ENCODE measurements at places on chromosomes 5 and 9.
A peak's percentile ranks its signal among the peaks of the same experiment; 100 is the strongest.

DNA sequence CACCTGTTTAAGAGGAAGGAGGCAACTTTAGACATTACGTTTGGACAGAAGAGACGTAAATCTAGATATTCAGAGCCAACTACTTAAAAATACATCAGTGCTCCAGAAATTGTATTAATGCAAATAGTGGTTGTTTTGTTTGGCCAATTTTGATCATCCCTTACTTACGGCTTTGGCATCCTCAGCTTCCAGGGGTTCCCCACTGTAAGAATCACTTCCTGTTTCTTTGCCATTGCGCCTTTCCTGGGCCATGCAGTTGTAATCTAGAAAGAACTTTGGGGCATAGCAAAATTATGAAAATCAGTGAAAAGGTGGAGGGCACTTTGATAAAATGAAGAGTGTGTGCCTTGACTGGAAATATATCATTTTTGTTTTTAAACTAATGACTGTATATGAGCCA, 537.2 kb upstream of the TLE4 start:
- no peak for DNase-seq

- DNase-seq = no peak
These were observed 39.5 kb downstream of the PRRT1B start for GRCh38 chr9:131584858-131585257.

- DNase-seq = no peak
These were observed 163.3 kb upstream of the TBC1D2 start for GRCh38 chr9:98418578-98419259.

DNA sequence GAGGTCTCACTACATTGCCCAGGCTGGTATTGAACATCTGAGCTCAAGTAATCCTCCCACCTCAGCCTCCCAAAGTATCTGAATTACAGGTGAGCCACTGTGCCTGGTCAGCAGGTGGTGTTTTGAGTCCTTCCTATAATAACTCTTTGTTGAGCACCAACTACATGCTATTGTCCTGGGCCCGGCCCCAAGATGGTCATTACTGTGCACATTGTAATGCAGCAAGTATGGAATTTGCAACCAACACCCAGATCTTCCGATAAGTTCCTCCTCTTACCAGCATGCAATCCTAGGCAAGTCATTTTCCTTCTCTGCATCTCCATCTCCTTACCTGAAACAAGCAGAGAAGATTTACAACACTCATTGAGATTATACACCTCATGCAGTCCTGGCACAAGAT, 510.3 kb upstream of the KLF4 start:
- no peak for DNase-seq

GRCh38 chr5:72811849-72812248, 4.6 kb upstream of the TNPO1 start:
- DNase-seq = no peak

GRCh38 chr5:107670932-107671741, at the start of gene EFNA5:
Gene EFNA5 (minus strand): TSS chr5:107670937.
- peak; percentile 4 for DNase-seq

DNA sequence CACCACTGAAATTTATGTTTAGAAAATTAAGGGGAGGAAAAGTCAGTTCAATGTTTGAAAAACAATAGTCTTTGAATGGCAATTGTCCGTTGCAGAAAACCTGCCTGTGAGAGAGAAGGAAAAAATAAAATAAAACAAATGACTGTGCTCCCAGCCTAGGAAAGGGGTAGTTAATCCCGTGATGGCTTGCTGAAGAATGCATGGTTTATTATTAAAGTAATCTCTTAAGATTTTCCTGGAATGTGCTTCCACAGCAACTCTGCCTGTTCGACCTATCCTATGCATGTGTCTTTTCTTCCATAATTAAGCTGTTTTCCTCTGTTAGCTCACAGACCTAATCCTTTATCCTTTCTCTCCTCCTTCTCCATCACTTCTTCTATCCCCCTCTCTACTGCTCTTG, 2.4 kb upstream of the DAB2 start:
- no peak for DNase-seq

DNA sequence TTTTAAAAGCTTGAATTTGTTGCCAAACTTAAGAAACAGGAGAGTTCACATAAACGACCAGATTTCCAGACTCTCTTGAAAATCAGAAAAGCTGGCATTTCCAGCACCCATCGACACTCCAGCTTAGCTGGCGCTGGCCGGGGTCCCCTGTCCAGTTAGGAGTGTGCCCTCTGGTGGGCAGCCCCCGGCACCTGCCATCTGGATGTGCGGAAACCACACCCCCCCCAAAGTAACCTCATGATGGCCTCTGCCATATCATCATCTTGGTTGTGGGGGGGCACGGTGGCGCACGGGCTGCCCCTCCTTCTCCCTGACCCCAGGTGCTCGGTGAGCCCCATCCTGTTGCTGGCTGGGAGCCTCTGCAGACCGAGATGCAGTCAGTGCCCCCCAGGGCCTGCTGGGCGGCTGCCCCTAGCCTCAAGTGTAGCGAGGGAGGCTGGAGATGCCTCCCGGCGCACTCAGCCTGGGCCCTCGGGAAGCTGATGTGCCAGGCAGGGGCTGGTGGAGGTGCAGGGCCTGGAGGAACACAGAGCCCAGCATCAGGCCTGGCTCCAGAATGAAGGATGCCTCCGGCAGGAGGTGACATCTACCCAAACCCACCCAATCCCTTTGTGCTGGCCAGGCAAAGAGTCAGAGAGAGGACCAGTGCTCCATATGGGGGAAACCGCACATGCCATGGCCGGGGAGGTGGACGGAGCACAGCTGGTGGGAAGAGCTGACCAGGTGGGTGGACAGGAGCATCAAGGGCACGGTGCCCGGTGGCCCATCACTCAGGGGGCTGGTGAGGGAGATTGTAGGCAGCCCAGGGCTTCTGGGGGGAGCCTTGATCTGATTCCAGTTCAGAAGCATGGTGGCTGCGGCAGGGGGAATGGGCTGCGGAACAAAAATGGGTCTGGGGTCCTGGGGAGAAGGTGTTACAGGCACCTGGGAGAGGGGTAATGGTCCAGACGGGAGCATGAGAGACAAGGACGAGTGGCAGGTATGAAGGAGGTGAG, 70.6 kb downstream of the ADAMTS2 start:
- DNase-seq = no peak

- DNase-seq = no peak
These were observed 8.1 kb upstream of the LVRN start for GRCh38 chr5:115954144-115954543.

DNA sequence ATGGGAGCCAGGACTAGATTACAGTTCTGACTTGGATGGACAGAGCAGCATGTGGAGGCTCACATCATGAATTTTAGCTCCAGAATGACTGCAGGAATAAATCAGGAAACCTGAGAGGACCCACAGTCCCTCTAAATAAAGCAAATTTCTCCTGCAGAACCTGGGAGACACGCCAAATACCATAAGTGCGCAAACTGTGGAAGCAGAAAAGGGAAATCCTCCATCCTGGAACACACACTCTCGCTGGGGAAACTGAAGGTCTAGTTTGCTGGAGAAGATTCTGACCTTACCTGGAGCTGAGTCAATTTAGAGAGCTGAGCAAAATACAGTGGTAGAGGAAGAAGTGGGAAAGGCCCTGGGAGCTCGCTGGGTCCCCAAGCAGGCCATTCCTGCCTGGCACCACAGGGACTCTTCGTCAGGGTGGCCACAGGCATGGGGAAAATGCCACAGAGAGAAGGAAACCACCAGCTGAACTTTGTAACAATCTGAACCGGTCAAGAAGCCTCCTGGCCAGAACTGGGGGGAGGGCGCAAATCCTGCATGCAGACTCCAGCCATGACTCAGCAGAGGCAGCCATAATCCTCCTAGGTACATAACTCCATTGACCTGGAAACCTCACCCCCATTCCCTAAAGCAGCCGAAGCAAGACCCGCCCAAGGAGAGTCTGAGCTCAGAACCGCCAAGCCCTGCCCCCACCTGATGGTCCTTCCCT, 390.9 kb downstream of the LRRC70 start:
- no peak for DNase-seq

- no peak for DNase-seq
These were observed 36.7 kb upstream of the CLPTM1L start for GRCh38 chr5:1381370-1382247.

- DNase-seq = no peak
These were observed 92.0 kb upstream of the RAI14 start for GRCh38 chr5:34563931-34564709.

- no peak for DNase-seq
These were observed 279.1 kb downstream of the TLE1 start for GRCh38 chr9:81410201-81410600.

- DNase-seq = no peak
These were observed 580.9 kb upstream of the WWC1 start for GRCh38 chr5:167710444-167711073.

DNA sequence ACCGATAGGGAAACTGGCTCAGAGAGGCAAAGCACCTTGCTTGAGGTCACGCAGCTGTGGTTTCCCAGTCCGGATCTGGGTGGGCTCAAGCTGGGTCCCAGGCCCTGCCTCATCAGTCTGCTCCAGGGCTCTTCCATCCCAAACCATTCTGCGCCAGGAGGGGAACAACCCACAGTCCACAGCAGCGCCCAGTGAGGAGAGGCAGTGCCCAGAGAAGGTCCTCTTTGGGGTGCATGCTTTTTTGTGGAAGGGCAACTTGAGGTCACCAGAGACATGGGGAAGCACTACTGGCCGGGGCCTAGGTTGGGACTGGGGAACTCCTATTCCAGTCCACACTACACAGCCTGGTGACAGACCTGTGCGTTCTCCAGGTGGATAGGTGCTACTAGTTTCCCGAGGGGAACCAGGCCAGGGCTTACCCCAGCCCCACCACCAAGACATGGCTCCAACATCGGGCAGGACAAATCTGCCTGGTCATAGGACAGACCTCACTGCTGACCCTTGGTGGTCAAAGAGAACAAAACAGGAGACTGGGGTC, 62.5 kb upstream of the RNF130 start:
- DNase-seq = no peak

GRCh38 chr5:180815293-180815917, 12.8 kb upstream of the MGAT1 start:
- no peak for DNase-seq

DNA sequence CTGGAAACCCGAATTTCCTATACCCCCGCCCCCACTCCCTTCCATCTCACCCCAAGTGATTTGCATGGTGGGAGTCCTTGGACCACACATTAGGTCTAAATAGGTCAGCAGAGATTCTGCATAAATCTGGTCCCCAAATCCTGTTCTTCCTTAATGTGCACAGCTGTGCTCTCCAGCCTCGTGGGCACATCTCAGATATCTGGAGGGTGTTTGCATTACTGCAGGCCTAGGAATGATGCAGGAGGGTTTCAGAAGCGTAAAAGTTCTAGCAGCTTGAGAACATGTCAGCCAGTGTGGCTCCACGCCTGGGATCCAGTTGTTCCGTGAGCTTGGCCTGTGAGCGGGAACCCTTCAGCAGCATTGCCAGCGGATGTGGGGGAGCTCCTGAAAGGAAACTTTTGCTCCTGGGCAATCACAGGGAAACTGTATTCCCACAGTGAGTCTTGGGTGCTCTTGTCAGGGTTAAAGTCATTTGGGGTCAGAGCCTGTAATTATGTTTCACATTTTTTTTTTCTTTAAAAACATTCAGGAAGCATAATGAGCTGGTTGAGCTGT, 12.9 kb downstream of the ARHGAP26 start:
- DNase-seq = no peak

- no peak for DNase-seq
These were observed 27.7 kb downstream of the ECPAS start for GRCh38 chr9:111456529-111456928.

- DNase-seq = no peak
These were observed 125.1 kb upstream of the LHFPL2 start for GRCh38 chr5:78773655-78774054.

GRCh38 chr9:92108122-92108521, 7.1 kb downstream of the SPTLC1 start:
- DNase-seq = no peak

DNA sequence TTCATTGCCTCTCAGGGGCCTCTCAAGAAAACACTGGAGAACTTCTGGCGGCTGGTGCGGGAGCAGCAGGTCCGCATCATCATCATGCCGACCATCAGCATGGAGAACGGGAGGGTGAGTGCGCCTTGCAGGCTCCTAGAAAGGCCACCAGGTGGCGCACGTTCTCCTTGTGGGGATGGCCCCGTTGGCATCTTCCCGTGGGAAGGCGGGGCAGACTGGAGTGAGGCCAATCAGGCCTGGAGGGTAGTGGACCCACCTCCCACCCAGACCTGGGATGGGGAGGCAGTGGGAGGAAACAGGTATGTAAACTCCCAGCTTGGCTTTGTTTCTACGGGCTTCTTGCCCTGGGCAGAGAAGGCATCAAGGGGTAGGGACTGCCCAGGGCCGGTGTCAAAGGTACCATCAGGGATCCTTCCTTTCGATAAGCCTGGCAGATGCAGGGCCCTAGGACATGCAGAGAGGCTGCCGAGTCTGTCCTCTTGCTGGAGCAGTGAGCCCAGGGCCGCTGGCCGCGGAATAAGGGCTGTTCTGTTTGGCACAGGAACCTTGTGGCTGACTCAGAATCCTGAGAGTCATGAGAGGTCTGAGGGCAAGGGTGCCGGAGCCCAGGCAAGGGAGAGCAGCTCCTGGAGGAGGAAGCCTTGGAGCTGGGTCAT, 18.9 kb upstream of the SPTLC1 start:
- peak; percentile 72 for DNase-seq

GRCh38 chr9:112086627-112087026, 88.5 kb downstream of the SUSD1 start:
- DNase-seq = no peak

GRCh38 chr9:36997414-36997813, 36.7 kb downstream of the PAX5 start:
- no peak for DNase-seq

DNA sequence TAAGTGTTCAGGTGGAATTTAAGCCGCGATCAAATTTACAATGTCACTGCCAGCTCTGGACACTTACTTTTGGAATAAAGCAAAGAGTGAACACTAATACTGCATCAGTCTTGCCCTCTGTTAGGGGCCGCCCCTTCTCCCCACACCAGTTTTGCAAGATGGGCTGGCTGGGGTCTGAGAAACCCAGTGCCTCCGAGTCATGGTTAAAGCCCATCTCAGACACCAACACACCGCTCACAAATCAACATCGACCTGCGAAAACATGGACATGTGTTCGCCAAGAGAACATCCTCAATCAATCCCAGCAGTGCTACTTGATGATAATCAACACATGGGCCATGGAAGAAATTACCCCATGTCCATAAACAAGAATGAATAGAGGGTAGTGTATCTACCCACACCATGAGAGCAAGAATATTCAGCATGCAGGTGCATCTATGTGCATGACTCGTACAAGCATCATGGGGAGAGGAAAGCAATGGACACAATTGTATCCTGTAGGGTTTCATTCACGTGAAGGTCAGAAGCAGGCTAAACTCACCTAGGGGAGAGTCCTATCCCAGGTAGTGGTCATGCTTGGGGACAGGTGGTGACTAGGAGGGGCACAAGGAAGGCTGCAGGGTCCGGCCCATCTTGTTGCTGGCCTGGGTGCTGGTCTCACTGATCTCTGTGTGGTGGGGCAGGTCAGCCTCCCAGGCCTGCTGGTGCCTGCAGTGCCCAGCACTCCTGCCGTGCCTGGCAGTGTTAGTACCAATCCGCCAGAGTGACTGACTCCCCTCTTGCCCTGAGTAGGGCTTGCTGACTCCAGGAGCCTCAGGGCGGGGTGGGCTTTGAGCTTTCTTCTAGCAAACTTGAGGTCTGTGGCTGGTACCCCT, 5.0 kb downstream of the S1PR3 start:
- no peak for DNase-seq

GRCh38 chr9:99113414-99114048, 8.6 kb downstream of the TGFBR1 start:
- no peak for DNase-seq

All from stimulated activated naive CD4-positive, alpha-beta T cell treated with Interleukin-2 at 50 U/mL for 16 hours (primary cell).